T-helper 2 cell (primary cell): ENCODE measurements at places on chromosomes 13 and 19.

- no peak for DNase-seq
Measured at GRCh38 chr13:76339649-76340048, 546.6 kb downstream of the KCTD12 start.

- DNase-seq = no peak
Measured at GRCh38 chr19:48182434-48182833, 12.0 kb downstream of the ZSWIM9 start.

DNA sequence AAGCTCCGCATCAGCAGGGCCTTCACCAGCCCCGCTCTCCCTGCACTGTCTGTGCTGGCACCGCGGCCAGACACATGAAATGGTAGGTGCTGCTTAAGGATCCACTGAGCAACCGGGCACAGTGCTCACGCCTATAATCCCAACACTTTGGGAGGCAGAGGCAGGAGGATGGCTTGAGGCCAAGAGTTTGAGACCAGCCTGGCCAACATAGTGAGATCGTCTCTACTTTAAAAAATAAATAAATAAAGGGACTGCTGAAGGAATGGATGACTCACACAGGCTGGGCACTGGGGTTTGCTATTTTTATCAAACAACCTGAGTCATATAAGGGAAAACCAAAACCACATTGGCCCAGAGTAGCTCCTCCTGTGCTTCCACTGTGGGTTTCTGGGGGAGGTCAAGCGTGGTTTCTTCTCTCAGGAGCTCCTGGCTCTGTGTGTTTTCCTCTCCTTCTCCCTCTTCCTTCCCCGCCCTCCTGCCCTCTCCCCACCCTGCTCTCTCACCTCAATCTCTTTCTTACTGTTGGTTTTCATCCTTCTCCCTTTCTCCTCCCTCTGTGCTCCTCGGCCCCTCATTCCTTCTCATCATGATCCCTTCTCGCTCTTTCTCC, 21.3 kb downstream of the VRK3 start:
- no peak for DNase-seq

DNA sequence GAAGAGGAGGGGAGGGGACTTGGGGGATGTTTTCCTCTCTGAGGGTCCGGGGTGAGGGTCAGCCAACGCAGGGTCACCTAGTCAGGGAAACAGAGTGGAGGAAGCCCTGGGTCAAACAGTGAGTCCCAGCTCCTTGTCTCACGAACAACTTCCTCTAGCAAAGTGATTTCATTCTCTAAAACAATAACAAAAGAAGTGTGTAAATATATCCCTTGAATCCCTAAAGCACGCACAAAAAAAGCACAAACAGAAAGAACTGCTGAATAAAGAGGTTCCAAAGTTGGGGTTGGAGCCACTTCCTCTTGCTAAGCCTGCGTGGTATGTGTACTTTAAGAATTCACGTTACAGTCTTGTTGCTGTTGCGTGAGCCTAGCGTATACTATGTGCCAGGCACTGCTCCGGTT, 1.5 kb upstream of the C5AR2 start:
- DNase-seq = no peak
